ENCODE measurements at places on chromosomes 12 and 14.

DNA sequence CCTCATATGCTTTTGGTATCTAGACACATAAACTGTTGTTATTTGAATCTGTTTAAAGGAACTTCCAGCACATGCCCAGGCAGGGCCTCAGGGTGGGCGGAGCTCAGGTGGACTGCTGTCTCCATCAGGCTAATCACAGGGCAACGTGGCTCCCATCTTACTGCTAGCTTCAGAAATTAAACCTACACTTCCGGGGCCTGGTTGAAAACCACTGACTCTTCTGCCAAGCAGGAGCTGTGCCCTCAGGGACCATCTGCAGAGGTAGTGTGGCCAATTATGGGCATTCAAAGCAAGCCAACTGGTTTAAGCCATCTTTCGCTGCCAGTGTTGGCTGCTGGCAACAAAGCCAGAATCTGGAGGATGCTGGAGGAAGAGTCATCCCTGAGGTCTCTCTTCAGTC, 97.5 kb downstream of the TMX1 start:
- no peak for DNase-seq

DNA sequence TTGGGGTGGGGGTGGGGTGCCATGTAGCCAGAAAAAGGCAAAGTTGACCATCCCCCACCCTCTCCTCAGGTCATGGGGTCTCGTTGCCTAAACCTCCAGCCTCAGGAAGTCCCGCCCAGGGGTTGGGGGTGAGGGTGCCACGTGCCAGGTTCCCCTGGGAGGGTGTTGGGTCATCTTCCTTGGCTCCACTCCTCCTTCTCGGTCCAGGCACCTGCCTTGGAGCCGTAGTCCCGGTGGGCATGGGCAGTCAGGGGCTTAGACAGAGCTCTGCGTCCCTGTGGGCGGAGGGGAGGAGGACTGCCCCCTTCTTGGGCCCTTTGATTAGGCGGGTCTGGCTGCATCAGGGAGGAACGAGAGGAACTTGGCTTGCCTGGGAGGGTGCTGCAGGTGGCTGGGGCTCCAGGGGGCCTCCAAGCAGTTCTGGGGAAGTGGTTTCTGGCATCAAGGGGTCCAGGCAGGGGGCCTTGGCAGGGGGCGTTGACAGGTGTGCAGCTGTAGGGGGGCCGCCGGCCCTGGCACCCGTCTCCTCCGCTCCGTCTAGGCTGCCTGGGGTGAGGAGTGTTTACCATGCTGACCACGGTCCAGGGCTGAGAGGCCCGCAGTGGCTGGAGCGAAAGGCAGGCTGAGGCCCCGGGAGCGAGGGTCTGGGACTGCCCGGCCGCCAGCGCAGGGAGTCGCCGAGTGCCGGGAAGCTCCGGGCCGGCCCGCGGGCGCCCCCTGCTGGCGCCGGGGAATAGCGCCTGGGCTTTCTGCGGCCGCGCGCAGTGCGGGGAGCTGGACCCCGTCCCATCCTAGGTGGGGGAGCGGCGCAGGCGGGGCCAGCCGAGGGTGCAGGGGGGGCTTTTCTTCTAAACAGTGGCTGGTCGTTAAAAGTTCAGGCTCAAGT, 7.9 kb downstream of the SETD1B start:
- no peak for DNase-seq

DNA sequence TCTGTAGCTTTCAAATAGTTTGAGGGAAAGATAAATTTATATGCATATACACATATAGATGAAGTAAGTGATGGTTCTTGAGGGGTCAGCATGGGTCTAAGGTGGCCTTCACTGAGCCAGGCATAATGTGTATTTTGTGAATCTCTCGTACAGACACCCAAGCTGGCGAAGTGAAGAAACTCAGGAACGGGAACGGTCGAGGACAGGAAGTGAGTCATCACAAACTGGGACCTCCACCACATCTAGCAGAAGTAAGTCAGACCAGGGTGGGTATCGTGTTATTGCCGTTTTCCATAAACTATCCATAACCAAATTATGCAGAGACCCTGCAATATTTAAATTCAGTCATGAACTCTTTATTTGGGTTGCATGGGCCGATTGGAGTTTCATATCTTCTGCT, 15.4 kb upstream of the TNS2 start:
- DNase-seq, result no peak

GRCh38 chr14:49420201-49420600, 166.0 kb downstream of the RPS29 start:
- DNase-seq, result no peak

DNA sequence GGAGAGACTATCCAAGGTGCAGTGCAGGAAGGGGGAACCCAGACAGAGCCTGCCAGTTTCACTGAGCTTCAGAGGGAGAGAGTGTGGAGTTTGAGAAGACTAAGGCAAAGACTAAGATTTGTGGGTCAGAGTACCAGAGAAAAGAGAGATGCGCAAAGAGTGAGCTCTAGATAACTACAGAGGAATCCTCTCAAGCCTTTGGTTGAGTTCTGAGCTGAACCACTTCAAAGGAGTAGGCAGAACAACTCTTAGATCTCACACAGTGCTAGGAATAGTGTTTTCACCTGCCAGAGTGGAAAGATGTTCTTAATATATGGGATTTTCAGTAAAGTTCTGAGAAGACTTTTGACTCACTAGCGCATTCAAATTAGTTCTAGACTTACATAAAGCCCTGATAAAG, 10.7 kb upstream of the M6PR start:
- no peak for DNase-seq

- no peak for DNase-seq
These were observed 18.4 kb downstream of the ZFC3H1 start for GRCh38 chr12:71645268-71645667.

- DNase-seq, result no peak
These were observed 16.1 kb upstream of the NUDT14 start for GRCh38 chr14:105197211-105197641.

DNA sequence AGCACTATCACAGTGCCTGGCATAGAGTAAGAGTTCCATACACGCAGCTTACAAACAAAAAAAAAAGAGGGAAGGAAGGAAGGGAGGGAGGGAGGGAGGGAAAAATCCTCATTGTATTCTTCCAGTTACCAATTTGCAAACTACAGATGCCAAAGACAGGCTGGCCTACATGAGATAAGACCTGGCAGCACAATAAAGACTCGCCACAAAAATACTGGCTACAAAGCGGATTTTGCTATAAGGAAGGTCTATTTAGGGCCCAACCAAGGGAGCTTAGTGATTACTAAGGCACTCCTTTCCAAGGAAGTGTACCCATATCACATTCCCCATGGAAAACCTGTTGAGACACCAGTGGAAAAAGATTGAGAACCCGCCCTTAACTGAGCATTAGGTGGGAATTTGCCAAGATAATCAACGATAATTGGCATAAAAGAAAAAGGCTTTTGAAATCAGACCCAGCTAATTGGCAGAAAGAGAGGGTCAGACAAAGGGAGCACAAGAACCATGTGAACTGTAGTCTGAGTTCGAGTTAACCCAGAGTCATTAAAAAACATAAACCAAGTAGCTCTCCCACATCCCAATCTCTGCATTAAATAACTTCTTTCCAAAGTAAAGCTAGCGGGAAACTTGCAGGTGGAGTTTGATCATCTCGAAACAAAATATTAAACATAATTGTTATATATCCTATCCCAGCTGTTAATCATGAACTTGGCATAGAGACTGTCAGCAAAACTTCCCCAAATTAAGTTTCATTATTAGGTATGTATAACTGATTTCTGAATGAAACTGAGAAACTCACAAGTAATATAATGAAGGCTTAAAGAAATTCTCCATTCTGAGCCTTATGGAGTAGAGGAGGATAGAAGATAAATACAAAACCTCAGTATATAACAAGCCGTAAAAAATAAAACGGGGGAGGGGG, 50.1 kb downstream of the PHLDA1 start:
- DNase-seq, result no peak

- no peak for DNase-seq
These were observed 25.9 kb downstream of the CD9 start for GRCh38 chr12:6226002-6226678.

GRCh38 chr12:3042826-3043225, 34.4 kb upstream of the TSPAN9 start:
- no peak for DNase-seq

DNA sequence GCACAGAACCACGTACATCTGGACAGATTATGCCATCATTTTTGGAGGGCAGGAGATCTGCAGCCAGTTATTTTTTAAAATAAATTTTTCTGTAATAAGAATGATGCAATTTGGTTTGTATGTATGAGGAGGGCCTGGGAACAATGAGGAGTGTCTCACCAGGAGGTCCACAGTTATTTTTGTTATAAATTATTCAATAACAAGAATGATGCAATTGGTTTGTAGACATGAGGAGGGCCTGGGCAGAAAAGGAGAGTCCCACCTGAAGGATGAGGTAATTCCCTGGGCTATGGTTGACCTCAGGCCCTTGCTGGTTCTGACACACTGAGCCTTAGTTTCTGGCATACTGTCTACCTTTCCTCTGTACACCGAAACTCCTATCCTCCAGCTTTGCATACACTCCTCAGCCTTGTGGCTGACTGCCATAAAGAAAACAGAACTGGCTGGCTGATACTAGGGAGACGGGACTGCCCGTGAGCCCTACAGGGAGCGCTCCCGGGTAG, 9.0 kb upstream of the DCD start:
- no peak for DNase-seq

GRCh38 chr14:95134304-95134933, 22.9 kb downstream of the DICER1 start:
- no peak for DNase-seq

DNA sequence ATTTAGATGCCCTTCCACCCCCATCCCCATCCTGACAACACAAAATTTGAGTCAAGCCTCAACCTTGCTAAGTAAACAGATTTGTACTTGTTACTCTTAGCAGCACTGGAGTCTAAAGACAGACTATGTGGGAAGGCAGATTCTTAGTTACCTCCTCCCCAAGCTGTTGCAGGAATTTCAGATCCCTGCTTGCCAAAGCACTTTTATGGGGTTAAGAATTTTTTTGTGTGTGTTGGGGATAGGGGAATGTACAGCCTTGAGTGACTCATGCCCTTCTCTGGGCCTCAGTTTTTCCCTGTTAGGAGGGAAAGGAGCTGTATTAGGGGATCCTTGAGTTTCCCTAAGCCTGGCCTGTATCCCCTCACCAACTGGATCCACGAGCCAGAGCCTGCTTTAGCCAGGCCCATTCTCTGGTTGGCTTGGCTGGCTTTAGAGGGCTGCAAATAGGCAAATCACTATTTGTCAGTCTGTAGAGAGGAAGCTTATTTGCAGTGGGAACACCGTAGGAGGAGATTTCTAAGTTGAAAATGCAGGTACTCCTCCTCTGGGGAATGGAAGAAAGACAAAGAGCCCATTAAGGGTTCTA, 27.7 kb upstream of the RNU6-8 start:
- DNase-seq, result no peak

DNA sequence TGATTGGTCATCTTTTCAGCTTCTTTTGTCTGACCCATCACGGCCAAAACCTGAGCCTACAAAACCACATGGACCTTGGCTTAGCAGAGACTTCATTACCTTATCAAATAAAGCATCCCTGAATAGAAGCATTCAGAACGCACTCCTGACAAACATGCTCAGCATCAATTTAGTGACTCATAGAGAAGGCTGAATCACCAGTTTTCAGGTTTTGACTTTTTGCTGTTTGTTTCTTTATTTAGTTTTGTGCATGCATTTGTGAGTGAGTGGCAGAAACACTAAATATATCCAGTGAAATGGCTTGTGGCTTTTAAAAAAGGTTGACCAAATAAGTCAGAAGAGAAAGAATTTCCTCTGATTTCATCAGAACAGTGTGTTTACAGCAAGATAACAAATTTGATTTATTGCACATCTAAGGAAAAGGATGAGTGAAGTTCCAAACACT, 19.0 kb upstream of the OVCH1 start:
- DNase-seq, result no peak

- peak; percentile 16 for DNase-seq
These were observed 723 bp downstream of the KIF21A start for GRCh38 chr12:39441963-39442830.

DNA sequence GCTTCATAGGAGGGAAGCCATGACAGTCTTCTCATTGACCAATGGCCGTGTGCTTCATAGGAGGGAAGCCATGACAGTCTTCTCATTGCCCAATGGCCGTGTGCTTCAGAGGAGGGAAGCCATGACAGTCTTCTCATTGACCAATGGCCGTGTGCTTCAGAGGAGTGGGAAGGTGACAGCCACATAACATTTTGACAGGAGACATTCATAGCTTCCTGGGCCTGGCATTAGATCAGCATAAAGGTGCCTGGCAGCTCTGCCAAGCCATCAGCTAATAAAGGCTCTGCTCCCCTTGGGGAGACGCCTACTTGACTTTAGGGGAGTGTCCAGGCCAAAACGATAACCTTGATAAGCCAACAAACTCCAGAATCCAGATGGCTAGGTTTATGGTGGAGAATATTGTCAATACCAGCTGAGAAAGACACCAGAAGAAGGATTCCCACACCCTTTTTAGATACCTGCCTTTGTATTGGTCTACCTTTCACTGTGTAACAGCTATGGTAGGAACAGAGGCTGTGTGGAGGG, 274.0 kb upstream of the FKBP4 start:
- no peak for DNase-seq

- no peak for DNase-seq
These were observed 3.5 kb downstream of the LPAR5 start for GRCh38 chr12:6632026-6632983.

- DNase-seq, result no peak
These were observed 29.3 kb upstream of the RASSF8 start for GRCh38 chr12:25929142-25929541.

DNA sequence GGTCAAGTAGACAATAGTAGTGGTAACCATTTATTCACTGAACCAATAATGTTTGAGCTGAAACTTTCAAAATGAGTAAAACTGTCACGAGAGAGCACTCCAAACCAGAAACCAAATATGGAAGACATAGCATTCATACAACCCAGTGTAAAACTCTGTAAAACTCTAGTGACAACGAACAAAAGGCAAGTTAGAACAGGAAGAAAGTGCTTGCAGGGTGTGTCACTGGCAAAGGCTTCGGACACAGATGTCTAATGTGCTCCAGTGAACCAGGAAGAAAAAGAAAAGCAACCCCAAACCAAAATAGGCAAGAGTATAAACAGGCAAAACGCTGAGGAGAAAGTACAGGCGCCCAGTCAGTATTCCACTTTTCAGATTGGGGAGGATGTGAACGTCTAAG, 79.3 kb upstream of the FZD10 start:
- no peak for DNase-seq

GRCh38 chr14:103627073-103628025, 1.7 kb upstream of the KLC1 start:
- no peak for DNase-seq

Measured in stimulated activated CD4-positive, alpha-beta T cell treated with anti-CD3 and anti-CD28 coated beads, TNF-alpha, amount 100 ng/mL, for 4 hours (primary cell).